ENCODE measurements at places on chromosomes 2 and 18.

- peak; percentile 45 for DNase-seq
These were observed 44.0 kb downstream of the GNAL start for GRCh38 chr18:11733031-11733430.

GRCh38 chr2:176178757-176179295 is 9.6 kb upstream of the HOXD1 start:
- no peak for DNase-seq

DNA sequence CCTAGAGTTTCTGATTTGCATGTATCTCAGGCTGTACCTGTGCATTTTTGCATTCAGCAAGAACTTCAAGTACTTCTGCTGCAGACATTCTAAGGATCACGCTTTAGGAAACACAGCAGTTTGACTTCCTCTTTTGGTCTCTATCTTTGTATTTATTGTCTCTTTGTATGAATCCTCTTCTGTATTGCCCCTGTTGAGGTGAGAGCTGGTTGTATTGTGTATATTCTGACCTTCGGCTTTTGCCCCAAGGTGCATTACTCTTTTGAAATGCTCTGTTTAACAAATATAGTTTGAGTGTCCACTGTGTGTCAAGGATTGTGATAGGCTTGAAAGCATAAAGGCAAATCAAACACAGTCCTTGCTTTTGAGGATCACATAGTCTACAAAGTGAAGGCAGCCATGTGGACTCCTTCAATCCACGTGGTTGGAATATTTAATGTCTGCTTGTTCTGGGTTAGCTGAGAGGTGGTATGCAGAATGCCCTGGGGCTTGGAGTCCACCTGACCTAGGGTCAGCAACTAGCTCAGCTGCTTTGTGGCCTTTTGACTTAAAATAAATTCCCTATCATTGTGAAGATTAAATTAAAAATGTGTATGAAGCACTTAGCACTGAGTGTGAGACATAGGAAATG is 108.1 kb downstream of the LYPD6 start:
- no peak for DNase-seq

DNA sequence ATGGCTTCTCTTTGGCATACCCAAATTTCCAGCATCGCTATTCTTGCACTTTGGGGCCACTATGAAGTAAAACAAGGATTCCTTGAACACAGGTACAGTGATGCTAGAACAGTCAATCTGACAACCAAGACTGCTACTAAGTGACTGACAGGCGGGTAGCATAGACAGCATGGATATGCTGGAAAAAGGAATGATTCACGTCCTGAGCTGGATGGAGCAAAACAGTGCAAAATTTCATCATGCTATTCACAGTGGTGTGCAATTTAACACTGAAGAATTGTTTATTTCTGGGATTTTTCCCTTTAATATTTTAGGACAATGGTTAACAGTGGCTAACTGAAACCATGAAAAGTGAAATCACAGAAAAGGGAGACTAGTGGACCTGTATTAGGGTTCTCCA is 1511.2 kb upstream of the ZEB2 start:
- no peak for DNase-seq

DNA sequence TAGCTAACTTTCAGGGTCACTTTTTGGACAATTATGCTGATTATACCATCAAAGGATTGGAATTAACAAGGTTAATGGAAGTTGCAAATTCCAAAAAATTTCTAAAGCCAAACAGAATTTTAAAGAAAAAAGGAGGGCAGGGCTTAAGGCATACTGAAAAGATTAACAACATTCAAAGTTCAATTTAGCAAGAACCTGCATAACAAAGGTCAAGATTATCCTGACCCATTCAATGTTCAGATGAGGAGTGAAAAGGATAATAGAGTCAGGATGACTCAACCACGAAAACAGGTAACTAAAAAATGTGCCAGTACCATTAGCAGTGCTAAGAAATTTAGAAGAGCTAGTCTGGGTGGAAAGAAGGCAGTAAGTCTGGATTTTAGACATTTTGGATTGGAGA is 139.8 kb upstream of the HNMT start:
- no peak for DNase-seq

DNA sequence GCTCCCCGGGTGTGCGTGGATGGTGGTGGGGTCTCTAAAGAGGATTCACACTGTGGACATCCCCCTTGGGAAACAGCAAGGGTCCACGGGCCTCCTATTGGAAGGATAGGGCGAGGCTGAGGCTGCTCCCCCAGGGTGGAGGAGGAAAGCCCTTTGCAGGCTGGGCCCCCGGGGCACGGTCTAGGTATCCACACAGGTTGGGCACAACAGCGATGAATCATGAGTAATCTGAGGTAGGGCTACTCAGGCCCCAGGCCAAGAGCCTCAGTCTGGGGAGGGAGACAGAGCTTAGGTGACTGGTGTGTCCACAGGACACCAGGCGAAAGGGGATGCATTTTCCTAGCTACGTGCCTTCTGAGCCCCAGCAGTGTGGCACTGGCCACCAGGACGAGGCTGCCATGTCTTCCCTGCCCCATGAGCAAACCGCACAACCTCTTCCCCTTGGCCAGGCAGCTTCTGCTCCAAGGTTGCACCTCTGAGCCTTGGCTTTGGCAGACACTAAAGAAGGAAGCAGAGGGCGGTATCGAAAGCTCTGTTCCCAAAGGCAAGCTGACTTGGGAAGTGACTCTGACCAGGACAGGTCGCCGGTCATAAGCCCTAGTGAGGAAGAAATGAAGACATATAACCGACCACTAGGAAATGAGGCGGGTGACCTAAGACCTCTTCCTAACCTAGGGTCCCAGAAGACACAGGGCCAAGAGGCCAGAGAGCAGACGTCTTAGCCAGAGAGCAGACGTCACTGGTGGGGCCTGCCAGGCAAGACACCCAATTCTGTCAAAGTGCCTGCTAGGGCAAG is 14.6 kb upstream of the SEMA4C start:
- no peak for DNase-seq

DNA sequence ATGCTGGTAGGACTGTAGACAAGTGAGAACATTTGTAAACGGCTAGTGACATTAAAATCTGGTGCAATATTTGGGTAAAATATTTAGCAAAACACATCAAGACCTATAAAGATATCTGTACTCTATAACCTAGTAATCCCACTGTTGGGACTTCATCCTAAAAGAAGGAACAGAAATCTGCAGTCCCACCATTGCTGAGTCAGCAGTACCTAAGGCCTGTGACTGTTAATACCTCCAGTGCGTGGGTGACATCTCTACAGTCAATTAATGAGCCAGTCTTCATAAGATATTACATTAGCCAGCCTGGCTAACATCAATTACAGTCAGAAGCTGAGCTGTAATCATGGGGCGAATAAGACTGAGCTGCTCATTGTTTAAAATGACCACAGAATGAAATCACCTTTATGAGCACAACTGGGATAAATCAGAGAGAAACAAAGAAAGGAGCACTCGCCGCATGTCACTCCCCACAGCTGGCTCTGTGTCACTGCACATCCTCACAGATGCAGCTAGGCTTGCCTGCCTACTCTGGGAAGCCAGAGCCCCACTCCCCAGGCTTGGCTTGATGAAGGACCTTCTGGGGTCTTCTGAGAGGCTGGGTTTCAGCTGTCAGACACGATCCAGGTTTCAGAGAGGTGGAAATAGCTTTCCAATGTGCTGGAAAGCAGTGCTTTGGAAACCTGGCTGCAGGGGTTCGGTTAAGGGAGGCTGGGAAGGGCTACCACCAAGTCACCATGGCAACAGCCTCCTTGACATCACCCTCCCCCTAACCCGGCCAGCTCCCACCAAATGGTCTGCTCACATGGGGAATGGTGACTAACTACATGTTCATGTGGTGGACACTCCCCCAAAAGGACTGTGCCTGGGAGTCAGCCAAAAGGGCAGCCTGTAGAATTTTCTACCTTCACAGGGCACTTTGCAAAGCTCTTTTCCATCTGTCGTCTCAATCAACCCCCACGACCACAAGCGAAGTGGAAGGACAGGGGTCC is 145.0 kb downstream of the ZBTB7C start:
- DNase-seq: no peak

DNA sequence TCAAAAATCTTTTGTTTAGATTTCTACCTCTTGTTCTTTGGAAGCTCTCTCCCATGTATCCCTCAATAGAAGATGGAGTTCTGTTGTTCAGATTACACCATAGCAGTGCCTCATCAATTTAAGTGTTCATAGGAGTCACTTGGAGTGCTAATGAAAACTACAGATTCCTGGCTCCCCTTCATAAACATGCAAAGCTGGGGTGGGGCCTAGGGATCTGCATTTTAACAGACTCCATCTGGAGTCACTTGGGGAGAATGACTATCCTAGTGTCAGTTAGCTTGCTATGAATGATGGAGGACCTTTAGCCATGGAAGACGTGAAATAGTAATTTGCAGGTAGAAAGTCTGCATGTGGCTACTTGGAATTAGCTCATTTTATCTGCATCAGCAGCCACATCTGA is 105.4 kb downstream of the RGPD3 start:
- no peak for DNase-seq

GRCh38 chr18:32934201-32934600 is 161.4 kb upstream of the KLHL14 start:
- DNase-seq: no peak

DNA sequence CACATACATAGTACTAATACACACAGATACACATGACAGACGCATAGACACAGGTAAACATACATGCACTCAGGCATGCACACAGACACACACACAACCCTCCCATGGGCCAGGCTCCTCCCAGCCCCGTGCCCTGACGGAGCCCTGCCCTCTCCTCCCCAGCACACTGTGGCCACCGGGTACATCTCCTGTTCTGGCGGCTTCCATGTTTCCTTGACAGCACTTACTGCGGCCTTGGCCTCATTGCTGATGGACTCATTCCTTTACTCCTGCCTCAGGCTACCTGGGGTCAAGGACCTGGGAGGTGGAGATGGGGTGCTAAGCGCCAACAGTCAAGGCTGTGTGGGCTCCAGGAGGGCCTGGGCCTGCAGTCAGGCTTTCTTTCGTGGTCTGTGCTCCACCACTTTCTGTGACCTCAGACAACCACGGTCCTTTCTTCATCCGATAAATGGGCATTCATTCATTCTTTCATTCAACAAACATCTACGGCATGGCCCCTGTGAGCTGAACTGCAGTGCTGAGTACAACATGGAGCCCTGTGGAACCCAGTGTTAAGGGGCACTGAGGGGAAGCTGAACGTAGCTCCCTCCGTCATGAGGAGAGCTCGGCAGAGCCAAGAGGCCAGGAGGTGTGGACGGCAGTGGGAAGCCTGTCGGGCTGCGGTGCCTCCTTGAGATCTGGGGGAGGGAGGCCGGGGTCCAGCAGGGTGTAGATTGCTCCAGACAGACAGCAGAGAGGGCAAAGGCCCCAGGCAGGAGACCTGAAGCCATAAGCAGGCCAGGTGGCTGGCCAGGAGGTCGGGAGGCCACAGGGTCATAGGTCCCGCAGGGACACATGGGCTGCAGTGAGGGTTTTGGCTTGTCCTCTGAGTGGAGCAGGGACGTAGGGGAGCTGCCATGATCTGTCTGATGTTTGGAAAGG is 190.4 kb upstream of the HDAC4 start:
- DNase-seq: no peak

DNA sequence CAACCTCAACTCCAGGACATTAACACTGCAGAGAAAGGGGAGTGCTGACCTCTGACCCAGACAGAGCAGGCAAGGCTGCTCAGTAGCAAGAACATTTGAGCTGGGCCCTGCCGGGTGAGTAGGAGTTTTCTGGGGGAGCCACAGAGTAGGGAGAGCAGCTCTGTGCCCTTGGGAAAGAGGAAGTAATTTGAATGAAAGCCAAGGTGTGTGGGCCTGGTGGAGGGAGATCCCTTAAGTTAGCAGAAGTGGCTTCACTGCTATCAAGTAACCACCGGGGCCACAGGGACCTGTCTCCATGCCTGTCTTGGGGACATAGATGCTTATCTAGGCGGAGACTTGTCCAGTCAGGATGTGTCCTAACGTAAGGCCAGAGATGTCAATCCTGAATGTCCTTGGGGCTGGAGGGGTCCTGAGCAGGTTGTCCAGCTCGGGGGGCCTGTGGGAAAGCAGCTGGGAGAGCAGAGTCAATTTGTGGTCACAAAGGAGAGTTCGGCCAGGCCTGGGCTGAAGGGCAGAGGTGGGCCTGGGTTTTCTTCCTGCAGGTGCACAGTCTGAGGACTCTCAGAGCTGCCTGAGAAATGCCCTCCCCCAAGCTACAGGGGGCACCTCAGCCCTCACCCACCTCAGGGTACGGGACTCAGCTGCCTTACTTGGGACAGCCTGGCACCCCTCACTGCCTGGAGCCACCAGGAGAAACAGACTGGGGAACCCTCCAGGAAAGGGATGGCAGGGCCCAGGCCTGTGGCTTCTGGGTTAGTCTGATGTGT is 15.0 kb upstream of the OTOF start:
- DNase-seq: no peak

DNA sequence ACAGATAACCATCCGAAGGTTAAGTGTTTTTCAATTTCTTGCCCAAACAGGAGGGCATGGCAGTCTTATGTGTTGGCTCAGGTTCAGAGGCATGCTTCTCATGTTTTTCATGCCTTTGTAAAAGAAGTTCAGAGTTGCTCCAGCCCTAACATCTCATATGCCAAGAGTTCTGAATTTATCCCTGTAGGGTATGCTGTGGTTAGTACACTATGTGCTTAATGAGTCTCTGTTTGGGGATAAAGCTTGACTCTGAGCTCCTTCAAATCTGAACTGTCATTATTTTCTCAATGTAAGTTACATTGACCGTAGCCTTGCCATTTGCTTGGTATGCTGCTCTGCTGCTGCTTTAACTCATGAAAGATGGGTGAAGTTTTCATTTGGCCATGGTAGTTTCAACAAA is 67.9 kb upstream of the PNPT1 start:
- no peak for DNase-seq

DNA sequence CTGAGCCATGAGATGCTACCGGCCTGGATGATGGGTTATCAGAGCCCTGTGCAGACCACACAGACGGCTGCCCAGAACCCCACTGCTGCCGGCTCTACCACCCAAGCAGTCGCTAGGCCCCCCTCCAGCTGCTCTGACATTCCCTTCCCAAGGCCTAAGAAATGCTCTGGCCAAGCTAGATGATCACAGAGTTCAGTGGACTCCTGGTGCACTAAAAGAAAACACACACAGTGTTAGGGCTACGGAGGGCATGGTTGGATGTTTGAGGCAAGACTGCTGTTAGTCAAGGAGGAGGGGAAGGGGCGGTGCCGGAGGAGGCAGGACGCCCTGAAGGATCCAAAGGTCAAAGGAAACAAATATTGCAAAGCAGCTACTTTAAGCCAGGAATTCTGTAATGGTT is 174.5 kb downstream of the MYCN start:
- no peak for DNase-seq

GRCh38 chr2:121309801-121310200 is 24.8 kb upstream of the TFCP2L1 start:
- no peak for DNase-seq

- no peak for DNase-seq
These were observed 412.3 kb downstream of the RNF144A start for GRCh38 chr2:7329465-7329864.

All from left renal cortex interstitium (tissue), 4 donors.